ENCODE measurements at places on chromosomes 5 and 9.

GRCh38 chr5:62633243-62633642, 54.6 kb downstream of the LRRC70 start:
- DNase-seq: no peak

GRCh38 chr9:38424918-38425317, 664 bp upstream of the IGFBPL1 start:
- DNase-seq: no peak

GRCh38 chr5:132265336-132266030, 8.0 kb downstream of the PDLIM4 start:
- DNase-seq: peak; percentile 85

GRCh38 chr5:14009575-14009974, 65.1 kb upstream of the DNAH5 start:
- no peak for DNase-seq

GRCh38 chr5:151026679-151027078, 6.3 kb downstream of the GPX3 start:
- no peak for DNase-seq

DNA sequence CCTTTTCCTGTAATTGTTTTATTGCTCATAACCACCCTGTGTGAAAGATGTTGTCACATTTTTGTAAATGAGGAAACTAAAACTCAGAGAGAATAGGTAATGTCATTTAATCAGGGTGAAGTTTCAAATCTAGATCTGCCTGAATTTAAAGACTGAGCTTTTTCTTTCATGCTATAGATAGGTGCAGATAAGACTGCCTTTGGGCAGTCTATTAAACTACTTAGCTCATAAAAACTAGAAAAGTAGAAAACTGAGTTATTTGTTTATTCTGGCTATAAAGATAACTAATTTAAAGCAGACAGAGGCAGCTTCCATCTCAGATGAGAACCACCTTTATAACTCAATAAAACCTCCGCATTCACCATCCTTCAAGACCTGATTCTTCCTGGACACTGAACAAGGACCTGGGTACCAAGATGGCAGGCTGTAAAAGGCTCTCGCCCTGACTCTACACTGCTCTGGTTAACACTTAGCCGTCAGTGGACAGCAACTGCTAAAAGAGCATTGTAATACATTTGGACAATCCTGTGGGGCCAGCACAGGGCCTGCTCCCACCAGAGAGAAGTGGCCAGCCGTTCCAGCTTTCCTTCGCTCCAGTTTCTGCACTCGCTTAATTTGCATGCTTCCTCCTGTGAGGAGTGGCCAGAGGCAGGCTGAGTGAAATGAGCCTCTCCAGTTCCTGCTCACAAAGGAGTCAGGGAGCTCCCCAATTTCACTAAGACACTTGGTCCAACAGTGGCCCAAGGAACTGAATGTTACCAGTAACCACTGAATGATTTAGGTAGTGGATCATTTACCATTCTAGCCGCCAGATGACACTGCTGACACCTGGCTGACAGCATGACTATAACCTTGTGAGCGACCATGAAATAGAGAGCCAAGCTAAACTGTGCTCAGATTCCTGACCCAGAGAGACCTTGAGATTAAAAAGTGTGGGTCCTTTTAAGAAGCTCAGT, 566.4 kb downstream of the EFNA5 start:
- no peak for DNase-seq

GRCh38 chr5:59810041-59810440, 83.5 kb downstream of the PDE4D start:
- peak; percentile 66 for DNase-seq

DNA sequence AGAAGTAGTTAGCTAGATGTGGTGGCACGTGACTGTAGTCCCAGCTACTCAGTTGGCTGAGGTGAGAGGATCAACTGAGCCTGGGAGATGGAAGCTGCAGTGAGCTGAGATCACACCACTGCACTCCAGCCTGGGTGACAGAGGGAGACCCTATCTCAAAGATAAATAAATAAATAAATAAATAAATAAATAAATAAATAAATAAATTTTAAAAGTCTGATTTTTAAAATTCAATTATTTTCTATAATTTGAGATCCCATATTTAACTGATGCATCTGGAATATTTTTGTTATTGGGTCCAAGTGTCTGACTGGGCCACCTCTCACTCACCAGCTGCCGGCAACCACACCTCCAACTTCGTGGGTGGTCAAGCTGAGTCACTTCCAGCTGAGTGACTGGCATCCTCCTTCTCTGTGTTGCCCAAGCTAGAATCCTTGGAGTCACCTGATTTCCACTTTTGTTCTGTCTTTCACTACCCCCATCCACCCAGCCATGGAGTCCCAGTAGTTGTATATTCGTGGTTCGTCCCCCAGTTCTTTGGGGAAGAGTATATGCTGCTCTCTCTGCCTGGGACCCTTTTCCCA, 70.9 kb downstream of the EGFLAM start:
- DNase-seq: no peak

DNA sequence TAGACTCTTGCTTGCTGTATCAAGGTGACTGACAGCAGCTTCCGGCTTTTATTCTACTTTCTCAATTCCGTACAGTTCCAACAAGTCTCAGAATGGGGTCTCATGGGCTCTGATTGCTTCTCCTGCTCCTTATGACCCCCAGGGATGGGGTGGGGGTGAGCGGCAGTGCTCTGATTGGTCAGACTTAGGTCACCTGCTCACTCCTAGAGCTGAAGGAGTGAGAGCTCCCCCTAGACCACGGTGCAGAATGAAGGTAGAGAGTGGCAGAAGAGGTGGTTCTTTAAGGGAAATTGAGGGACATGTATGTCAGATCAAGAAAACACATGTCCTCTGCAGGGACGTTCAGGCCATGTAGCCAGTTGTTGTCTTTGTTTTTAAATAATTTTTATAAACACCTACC, 115.2 kb downstream of the C9orf152 start:
- no peak for DNase-seq

- DNase-seq: no peak
Measured at GRCh38 chr5:176618783-176619182, 8.8 kb upstream of the GPRIN1 start.

DNA sequence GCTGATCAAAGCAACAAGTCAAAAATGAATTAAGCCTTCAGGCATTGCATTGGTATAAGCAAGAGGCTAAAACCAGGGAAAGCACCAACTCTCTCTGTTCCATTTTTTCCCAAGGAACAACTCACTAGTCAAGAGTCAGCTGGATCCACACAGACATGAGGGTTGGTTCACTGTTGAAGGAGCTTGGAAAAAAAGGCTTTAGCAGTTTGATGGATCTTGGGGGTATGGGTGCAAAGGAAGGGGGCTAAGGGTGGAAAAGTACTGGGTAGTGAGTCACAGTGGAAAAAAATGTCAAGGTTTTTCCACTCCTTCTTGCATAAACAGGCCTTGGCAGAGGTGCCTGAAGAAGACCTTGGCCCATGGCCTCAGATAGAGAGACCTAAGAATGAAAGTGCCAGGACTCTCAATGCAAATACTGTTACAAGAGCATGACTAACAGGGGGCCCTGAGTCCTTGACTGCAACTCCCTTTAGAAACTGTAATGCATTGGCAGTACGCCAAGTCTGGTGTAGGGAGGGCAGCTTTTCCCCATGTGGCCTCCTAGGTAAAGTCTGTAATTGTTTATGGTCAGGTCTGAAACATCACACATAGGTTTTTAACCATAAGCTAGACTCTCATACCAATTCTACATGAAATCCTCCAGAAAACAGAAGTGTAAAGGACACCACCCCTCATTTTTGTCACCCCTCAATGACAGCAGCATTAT, 23.7 kb downstream of the ACTL7A start:
- no peak for DNase-seq

- DNase-seq: no peak
Measured at GRCh38 chr9:112572416-112572815, 85.8 kb downstream of the KIAA1958 start.

DNA sequence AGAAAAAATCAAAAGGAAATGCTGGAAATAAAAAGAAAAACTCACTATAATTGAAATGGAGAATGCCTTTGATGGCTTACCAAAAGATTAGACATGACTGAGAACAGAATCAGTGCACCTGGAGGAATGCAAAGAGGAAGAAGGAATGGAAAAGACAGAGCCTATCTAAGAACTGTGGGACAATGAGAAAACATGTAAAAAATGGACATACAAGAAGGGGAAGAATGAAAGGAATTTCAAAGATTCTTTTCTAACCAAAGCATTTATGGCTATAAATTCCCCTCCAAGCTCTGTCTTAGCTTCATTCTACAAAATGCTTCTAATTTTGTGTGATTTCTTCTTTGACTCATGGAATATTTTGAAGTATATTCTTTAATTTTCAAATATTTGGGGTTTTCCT, 47.5 kb upstream of the CLK4 start:
- DNase-seq: no peak

- DNase-seq: no peak
Measured at GRCh38 chr5:111277061-111277460, 52.9 kb downstream of the CAMK4 start.

DNA sequence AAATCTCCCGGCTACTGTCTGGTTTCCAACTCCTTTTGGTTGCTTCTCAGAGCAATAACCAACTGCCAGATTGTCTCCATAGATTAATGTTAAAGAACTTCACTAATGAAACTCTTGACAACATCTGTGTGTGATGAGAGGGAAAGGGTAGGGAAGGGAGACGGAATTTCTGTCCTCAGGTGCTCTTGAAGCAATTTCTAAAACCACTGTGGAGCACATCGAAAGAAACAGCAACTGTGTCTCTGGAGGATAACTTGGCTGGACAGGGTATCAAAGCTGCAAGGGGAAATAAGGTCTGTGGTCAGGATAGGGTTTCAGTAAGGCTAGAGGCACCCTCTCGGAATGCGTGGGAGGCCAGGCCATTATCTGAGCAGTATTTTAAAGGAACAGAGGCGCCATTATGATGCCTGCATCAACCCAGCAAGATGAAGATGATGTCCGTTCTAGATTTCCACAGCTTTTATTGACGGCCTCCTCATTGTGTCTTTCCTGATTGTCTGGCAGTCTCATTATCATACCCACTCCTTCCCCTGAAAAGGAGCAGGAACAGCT, 76.6 kb downstream of the RORB start:
- no peak for DNase-seq

DNA sequence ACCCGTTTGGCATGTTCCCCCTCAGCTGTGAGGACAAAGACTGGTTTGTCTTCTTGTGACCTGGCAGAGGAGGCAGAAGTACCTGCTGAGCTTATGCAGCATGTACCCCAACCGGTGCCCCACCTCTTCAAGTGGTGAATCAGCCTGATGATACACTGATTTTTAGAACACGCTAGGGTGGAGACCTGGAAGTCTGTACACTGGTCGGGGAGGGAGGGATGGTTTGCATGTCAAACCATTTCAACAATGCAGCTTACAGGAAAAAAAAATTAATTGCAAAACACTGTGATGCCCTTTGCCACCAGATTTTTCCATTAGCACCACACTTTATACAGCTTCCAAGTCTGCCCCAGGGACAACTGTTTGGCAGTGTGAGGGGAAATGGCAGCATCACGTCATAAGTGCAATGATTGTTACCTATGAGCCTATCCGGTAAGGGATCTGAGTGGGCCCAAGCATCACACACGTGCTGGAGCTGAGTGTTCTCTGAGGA, 155.1 kb upstream of the DMRT1 start:
- DNase-seq: no peak

DNA sequence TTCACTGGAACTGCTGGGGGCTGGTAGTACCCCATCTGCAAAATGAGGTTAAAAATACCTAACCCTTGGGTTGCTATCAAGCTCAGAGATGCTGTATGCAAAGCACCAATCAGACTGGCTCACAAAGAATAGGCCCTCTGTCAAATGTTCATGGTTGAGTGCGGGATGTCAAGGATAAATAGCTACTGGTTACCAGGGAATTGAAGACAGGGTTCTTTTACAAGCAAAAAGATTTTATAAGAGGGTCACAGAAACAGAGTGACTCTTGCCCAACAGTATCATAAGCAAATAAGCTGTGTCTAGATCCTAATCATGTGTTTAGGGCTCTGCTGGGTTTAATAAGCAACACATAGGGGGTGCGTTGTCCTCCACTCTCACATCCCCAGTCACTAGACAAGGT, 11.9 kb downstream of the SYK start:
- DNase-seq: no peak

DNA sequence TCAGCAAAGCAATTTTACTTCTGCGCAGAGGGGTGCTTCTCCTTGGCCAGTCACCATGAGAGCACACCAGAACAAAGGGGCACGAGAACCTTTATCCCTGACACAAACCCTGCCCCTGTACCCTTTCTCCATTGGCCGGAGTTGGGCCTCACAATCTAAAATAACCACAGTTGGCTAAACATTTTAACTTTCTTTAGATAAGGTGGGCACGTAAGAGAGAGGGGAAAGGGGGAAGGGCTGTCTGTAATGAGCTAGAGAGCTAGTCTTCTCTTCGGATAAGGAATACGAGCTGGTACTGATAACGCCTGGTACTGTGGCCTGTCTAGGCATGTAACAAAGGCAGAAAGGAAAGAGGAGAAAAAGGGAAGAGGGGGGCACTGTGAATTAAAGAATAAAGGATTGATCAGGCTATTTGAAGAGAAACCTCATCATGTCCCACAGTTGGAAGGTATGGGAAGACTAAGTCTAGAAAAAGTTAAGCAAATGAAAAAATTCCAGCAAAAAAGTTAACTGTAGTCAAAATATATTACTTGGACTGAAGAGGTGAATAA, 1.8 kb upstream of the IARS1 start:
- DNase-seq: no peak

DNA sequence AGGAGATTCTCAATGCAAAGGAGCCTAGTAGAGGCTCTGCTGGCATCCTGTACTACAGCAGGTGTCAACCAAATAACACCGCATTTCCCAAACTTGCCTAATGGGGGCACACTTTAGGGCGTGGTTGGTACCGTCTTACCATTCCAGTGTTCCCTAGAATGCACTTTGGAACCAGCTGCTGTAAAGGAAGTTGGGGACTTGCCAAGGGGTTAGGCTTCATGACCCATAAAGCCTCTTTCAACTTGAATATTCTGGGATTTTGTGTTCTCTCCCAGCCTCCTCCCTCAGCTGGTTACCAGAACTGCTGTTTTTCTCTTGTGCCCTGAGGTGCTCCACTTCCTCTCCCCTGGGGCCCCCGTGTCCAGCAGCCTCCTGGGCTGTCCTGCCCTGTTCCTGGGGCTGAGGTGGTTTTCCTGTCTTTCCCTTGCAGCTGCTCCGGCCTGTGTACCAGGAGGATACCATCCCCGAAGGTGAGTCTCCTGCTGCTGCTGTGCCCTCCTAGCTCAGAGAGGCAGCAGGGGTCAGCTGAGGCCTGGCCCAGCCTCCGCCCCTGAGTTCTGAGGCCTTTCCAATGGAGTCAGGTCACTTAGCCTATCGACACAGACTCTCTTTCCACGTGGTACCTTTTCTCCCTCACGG, 44.7 kb downstream of the RGS3 start:
- no peak for DNase-seq

- no peak for DNase-seq
Measured at GRCh38 chr5:109704282-109704952, 14.7 kb downstream of the MAN2A1 start.

DNA sequence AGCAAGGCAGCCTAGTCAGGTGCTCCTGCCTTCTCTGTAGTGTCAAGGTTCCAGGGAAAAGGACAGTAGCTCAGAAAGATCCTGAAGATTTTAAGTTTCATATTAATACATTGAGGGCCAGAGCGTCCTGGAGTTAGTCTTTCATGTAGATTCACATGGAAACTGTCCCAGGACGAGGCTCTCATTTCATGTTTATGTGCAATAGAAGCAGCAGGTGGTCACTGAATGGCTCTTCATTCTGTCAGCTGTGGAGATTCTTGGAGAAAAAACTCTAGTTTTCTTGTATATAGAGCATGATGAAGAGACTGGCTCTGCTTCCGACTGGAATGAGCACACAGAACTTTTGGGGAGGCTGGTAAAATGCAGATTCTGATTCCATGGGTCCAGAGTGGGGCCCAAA, 54.3 kb downstream of the MEGF10 start:
- no peak for DNase-seq

GRCh38 chr9:130235558-130236435, 29.8 kb upstream of the HMCN2 start:
- DNase-seq: peak; percentile 78

- DNase-seq: peak; percentile 90
Measured at GRCh38 chr5:150674341-150674821, 13.3 kb downstream of the MYOZ3 start.
